ENCODE measurements at places on chromosomes 3 and 15.

GRCh38 chr15:101115393-101115785 is 136.5 kb downstream of the CHSY1 start:
- DNase-seq: no peak

DNA sequence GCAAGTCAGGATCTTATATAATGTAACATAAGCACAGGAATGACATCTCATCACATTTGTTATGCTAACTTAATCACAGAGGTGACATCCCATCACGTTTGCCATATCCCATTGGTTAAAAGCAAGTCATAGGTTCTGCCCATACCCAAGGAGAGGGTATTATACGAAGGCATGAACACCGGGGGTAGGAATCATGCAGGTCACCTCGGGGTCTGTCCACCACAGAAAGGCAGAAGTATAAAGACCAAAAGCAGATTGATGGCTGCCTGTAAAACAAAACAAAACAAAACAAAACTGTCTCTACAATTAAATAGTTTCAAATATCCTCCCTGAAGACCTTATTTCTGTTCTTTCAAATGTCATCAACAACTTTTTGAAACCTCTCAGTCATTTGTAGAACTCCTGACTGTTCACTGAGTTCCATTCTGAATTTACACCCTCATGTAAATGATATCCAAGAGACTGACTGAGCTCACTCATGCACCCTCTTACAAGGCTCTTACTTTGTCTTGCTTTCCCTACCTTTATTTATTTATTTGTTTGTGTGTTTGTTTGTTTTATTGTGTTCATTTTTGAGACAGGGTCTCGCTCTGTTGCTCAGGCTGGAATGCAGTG is 22.7 kb upstream of the ZNF639 start:
- no peak for DNase-seq

DNA sequence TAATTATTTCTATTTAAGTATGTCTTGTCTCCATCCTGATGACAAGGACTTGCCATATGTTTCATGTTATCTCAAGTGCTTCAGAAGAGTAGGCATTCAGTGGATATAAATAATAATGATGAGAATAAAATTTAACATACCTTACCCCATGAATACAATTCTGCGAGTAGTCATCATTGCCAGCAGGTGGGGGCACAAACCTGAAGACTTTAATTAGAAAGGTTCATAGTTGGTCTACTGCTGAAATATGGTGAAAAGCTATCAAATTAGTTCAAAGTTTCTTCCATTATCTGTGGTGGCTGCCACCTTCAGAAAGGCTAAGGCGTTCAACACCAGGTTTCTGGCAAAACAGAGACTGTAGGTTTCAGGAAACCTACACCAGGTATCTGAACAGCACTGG is 100.9 kb downstream of the P3H2 start:
- DNase-seq: no peak

DNA sequence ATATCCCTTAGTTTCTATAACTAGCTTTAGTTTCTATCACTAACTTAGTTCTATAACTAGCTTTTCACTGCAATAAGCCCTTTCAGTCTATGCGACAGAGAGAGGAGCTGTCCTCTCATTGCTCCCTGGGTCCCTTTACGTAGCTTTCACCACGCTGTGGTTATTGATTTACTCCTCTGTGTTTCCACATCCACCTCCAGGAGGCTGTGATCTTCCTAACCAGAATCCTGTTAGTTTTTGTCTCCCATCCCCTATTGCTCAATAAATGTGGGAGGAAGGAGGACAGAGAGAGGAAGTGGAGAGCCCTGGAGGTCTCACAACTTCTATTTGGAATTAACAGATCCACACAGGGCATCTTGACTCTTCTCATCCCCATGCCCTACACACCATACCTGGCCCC is 1036.1 kb downstream of the MCTP2 start:
- no peak for DNase-seq
